ENCODE measurements at places on chromosomes 6 and 20. TPM values are rescaled to one million over a fixed set of nuclear protein-coding genes. Genes with fewer than 3 reads are reported as not detected.

The WFDC5 gene
- total RNA-seq: 6.1 TPM

The THBS2 gene
- total RNA-seq: 86.4 TPM

DNA sequence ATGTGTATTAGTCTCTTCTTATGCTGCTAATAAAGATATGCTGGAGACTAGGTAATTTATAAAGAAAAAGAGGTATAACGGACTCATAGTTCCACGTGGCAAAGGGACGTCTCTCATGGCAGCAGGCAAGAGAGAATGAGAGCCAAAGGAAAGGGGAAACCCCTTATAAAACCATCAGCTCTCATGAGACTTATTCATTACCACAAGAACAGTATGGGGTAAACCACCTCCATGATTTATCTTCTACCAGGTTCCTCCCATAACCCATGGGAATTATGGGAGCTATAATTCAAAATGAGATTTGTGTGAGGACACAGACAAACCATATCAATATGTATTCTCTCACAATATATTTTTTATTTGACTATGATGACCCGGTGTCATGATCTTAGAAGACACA, 109.1 kb downstream of the UTRN start:
- DNase-seq: no peak
- H3K4me1 ChIP-seq: peaks cover 3% of the 10 kb centered on the region
- no peak overlapping the region for H3K27ac ChIP-seq
- H3K36me3 ChIP-seq: no peaks in the 10 kb centered on the region

DNA sequence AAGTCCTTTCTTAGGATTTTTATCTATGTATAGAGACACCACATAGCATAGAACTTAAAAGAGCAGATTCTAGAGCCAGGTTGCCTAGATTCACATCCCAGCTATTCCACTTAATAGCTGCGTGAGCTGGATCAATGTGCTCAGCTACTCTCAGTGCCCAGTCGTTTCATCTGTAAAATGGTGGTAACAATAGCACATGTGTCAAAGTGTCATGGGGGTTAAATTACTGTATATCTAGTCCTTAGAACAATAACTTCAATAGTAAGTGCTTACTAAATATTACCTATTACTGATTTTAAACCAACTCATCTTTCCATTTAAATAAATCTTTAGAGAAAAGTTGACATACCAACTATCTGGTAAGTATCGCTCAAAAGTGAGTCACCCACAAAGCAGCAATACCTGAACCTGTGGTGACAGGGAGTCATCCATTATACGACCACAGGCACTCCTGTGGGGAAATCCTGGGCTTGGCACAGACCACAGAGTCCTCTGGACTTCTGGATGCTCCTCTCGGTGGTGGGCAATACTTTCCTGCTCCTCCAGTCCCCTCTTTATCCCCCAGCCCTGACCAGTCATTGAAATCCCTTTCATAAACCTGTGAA, 154.8 kb downstream of the PDSS2 start:
- H3K27ac ChIP-seq: no peak overlapping the region
- H3K36me3 ChIP-seq: no peaks in the 10 kb centered on the region
- DNase-seq: no peak
- H3K27me3 ChIP-seq: no peaks in the 10 kb centered on the region
- no peak overlapping the region for H3K4me3 ChIP-seq
